ENCODE measurements at places on chromosomes 1 and 21.

DNA sequence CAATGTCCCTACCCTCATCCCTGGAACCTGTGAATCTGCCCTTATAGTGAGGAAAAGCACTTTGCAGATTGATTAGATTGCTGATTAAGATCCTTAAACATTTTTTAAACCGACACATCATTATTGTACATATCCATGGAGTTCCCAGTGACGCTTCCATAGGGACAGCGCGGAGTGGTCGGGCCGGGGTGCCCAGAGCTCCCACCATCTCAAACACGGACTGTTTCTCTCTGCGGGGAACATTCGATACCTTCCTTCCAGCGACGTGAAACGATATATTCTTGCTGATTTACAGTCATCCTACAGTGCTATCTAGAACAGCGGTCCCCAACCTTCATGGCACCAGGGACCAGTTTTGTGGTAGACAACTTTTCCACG, 4.0 kb downstream of the KRTAP10-12 start:
- no peak for DNase-seq

DNA sequence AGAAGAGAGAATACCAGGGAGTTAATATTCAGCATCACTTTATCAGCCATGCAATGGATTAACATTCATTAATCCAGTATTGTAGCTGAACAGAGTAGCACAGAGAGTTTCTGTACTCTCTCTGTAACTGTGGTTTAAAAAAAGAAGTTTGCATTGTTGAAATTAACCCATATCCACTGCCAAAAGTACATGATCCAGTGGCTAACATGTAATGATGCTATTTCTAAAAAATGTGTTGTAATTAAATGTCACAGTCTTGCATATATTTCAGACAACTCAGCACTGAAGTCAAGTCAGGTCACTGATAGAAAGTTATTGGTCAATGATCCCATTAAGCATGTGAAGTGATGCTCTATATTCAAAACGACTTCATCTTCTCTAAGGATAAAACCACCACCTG, 141.3 kb downstream of the NRIP1 start:
- DNase-seq: no peak

DNA sequence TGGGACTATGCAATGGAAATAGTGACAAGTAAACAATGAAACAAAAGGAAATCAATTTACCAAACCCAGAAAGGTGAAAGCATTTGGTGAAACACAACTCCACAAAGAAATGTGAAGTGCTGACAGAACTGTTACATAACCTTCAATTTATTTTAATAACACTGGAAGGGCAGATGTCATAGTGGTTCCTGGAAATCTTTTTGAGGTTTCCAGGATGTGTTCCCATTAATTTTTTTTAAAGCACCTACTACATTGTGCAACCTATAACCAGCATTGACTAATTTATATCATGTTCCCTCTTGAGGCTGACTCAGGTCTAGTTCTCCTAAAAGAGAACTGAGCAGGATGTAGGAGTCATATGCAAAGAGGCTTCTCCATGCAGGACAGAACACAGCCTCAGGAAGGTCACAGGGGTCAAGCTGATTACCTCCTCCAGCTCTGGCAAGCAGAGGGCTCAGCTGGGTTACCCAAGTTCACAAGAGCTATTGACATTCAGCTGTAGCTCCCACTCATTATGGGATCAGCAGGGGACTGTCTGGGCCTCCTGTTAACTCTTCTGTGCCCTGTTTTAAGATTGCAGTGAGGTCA, 157.1 kb upstream of the NRIP1 start:
- DNase-seq: no peak

GRCh38 chr21:43723648-43724047, 4.7 kb downstream of the PDXK start:
- DNase-seq: no peak

GRCh38 chr1:109582021-109582420, 33.6 kb downstream of the GNAI3 start:
- DNase-seq: no peak

GRCh38 chr1:42463921-42464320, 835 bp downstream of the CCDC30 start:
- no peak for DNase-seq

DNA sequence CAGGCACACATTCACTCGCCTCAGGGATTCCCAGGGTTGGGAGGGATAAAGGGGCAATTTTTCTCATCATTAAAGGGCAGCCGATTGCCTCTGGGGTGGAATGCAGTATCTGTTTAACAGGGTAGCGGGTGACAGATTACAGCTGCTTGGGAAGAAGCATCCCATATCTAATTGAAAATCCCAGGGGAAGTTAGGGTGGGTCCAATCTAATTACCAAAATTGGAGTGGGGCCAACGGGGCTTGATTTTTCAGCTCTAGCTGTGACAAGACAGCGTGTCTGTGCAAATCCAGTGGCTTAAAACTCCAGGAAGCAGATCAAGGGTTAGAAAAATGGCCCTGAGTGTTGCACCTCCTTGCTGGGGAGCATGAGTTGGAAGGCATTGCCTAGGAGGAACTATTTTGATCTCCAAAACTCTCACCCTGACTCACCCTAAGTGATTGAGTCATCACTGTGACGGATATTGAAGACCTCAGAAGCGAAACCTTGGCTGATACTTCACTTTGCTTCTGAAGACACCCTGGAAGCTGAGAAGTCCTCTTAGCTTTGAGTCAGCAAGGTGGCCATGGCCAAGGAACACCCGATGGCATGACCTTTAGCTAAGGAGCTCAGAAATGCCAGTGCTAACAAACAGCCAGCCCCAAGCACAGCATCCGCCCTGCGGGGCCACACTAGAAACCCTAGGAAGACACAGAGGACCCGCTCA, 46.0 kb downstream of the GRHL3 start:
- no peak for DNase-seq

GRCh38 chr1:1602968-1603506, 3.1 kb upstream of the FNDC10 start:
- DNase-seq: no peak

GRCh38 chr1:181583598-181583997, 100.3 kb downstream of the CACNA1E start:
- DNase-seq: no peak

GRCh38 chr1:91883470-91883869, 2.5 kb downstream of the TGFBR3 start:
- no peak for DNase-seq

DNA sequence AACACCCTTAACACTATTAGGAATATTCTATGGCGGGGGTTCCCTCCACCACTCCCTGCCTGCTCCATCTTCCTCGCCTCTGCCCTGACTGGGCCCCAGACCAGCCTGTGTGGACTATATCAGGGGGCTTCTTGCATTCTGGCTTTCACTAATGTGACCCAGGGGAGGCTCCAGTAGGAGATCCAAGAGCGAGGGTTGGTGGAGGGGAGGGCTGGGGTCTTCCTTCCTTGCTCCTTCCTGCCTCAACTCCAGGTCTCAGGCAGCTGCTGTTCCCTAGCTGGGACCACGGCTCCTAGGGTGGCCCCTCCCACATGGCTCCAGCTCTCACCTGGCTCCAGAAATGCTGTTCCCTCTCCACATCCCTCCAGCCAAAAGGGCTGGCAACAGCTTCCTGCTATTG, 257.4 kb downstream of the MATN1 start:
- DNase-seq: no peak

DNA sequence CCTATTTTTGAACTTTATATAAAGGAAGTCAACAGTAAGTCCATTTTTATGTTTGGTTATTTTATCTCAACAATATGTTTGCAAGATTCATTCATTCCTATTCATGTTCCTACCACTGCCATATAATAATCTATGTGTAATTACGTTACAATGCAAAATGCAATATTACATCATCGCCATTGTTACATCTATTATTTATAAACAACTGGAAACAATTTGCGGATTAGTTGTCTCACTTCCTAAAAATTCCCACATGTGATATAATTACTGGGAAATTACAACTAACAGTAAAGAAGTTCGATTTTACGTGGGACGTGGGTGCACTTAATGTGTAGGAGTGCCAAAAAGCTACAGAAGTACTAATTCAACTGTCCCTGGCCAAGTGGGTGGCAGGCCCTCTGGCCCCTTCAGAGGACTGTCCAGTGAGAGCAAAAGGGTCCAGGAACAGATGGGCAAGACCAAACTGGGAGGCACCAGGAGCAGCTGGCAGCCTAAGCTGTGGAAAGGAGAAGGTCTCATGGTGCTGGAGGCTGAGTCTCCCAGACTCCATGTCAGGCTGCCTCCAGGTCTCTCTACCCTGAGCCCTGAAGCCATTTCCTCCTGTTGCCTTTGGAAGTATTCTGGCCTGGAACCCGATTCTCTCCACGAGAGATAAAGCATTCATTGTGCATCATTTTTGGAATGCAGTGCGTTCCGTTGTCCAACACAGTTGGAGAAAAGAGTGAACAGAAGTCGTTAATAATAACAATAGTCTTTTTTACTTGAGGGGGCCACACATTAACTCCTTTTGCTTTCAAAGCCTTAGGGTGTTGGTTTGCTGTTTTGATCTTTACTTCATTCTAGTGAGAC, 42.9 kb downstream of the TNNT2 start:
- DNase-seq: no peak

GRCh38 chr1:220943319-220943996, 64.2 kb downstream of the HLX start:
- no peak for DNase-seq

GRCh38 chr1:53862507-53862906, 24.4 kb upstream of the NDC1 start:
- no peak for DNase-seq

DNA sequence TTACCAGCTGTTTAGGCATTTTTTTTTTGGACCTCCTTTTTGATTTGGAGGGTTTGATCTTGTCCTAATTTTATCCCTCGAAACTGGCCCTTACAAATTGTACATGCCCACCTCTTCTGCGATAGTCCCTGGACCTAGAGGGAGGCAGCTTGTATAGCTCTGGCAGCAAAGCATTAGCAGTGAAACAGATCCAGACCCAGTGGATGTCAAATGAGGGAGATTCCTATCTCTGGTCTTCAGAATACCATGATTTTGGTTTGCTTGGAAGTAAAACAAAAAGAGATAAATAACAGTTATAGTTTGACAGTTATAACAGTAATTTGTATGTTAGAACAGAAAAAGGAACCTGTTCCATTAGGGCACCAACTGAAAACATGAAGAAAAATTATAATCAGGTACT, 123.6 kb downstream of the MIS18A start:
- no peak for DNase-seq

GRCh38 chr1:107432108-107432507, 291.3 kb downstream of the NTNG1 start:
- no peak for DNase-seq

DNA sequence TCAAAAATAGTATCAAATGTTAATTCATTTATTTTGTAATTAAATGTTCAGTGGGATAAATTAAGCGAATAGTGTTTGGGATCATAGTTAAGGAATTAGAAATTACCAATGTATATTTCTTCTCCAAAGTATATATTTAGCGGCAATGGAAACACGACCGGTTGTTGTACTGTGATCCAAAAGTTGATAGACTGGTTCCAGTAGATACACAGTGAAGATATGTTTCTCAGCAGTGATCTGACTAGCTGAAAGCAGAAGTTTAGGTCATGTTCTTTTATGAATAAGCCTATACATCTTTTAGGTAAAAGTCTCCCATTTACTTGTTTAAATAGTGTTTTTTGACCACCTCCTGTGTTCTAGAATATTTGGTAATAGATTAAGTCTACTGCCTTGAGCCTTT, 8.8 kb downstream of the USP16 start:
- no peak for DNase-seq

DNA sequence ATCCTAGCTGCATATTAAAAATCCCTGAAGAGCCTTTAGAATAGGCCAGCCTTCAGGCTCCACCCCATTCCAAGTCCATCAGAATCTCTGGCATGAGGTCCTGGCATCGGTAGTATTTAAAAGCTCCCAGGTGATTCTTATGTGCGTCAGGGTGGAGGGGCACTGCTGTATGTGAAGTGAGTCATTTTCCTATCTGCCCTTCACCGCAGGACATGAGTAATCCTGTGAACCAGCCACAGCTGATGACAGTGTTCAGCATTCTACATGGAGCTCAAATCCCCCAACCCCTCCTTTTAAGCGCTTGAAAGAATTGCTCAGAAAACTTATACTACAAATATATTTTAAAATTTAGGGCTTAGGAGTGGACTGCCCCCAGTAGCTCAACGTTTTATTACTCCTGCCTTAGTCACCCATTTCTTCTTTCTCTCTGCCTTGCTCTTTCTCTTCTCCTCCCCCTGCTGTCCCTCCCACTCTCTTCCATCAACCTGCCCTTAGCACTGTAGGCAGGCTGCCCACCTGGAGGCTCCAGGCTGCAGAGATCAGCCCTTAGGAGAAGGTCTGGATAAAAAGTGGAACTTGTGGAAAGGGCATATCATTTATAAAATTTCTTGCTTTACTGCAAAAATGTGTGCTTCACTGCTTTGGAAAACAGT, 73.8 kb upstream of the ZNF281 start:
- peak; percentile 39 for DNase-seq

- DNase-seq: no peak
Measured at GRCh38 chr1:83497563-83497962, 501.4 kb downstream of the TTLL7 start.

DNA sequence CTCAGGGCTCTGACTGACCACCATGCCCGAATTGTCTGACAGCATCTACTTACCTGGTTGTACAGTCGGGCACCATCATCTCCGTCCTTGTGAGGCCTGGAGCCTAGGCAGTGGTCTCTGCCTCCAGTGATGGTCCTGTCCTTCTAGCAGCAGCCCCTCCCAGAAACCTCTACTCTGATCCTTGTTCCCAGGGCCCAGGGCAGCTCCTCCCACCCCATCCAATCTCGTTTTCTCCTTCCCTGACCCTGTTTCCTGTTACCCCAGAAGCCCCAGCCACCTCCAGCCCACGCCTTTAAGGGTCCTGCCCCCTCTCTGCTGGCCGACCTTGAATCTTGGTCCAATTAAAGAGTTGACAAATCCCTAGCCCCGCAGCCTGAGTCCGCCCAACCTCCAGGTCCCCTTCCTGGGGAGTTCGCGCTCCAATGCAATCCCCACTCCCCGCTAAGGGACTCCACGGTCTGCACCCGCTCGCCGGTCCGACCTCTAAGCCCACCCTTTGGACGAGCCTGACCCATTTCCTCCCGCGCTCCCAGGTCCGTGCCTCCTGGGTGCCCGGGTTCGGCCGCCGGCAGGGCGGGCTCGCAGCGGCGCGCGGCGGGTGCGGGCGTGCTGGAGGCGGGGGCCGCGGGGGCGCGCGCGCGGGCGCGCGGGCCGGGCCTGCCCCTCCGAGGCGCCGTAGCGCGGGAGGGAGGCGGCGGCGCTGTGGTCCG, at the start of gene B4GALT2:
B4GALT2 (plus strand) TSS at position 660 of the 710 bp plus-strand sequence. CDS start 1,951 bp downstream, outside the sequence.
- DNase-seq: no peak

GRCh38 chr1:109617291-109617801, 2.1 kb downstream of the GNAT2 start:
- DNase-seq: no peak

DNA sequence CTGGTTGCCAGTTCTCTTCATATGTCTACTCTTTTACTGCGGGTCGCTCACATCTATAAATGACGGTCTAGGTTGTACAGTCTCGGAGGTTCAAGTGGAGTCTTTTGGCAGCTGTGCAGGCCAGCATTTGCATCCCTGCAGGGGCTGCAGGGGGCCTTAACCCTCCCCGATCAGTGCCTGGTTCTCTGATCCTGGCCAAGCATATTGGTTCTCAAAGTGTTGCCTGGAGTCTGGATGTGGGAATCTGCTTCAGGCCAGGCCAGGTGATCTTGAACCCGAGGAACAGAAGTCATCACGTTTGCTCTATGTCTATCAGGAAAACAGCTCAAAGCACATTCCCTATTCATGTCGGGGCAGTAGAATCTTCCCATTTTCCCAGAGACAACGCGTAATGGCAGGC, 21.8 kb downstream of the B3GALT5 start:
- no peak for DNase-seq

- DNase-seq: no peak
Measured at GRCh38 chr1:205488074-205488723, 16.3 kb upstream of the CDK18 start.

Measured in stimulated activated CD4-positive, alpha-beta T cell treated with anti-CD3 and anti-CD28 coated beads, Interleukin-12 subunit alpha, Interleukin-12 subunit beta, amount 100 ng/mL, for 24 hours (primary cell).